ENCODE measurements at places on chromosomes 2 and 18. TPM values are rescaled to one million over a fixed set of nuclear protein-coding genes. Genes with fewer than 3 reads are reported as not detected.

The PROKR1 gene
- not detected for total RNA-seq

The ANKRD62 gene
- not detected for total RNA-seq

The KCNJ3 gene
- total RNA-seq, result not detected

The CABLES1 gene
- total RNA-seq, result 74.8 TPM

The CCDC178 gene
- not detected for total RNA-seq

The EGR4 gene
- under 0.01 TPM for total RNA-seq

The WDR35 gene
- 5.2 TPM for total RNA-seq

The HES6 gene
- total RNA-seq, result 1.5 TPM

The RFX8 gene
- not detected for total RNA-seq

The PRSS56 gene
- total RNA-seq, result not detected

The CROCC2 gene
- total RNA-seq, result not detected

The CGREF1 gene
- 1.7 TPM for total RNA-seq

The SERPINB13 gene
- total RNA-seq, result not detected

The ZNF804A gene
- not detected for total RNA-seq

The ADRA2B gene
- total RNA-seq, result not detected

The IL37 gene
- not detected for total RNA-seq

All from lung microvascular endothelial cell (primary cell).